GM04503 (cell line): ENCODE measurements at places on chromosomes 3 and 15.

DNA sequence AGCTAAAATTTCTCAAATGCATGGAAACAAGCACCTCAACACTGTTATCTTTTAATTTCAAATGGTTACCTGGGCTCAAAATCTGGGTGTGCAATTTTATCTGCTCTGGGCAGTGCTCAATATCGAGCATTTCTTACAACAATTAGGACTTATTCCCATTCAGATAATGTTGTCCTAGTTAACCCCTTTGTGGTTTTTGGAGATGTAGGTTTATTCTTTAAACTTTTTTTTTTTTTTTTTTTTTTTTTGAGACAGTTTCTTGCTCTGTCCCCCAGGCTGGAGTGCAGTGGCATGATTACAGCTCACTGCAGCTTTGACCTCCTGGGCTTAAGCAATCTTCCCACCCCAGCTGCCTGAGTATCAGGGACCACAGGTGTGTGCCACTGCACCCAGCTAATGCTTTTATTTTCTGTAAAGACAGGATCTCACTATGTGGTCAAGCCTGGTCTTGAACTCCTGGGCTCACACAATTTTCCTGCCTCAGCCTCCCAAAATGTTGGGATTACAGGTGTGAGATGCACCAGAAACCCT, 4.4 kb upstream of the ATP2C1 start:
- no peak for DNase-seq

- DNase-seq: no peak
Measured at GRCh38 chr3:55675478-55675877, 188.4 kb upstream of the WNT5A start.

DNA sequence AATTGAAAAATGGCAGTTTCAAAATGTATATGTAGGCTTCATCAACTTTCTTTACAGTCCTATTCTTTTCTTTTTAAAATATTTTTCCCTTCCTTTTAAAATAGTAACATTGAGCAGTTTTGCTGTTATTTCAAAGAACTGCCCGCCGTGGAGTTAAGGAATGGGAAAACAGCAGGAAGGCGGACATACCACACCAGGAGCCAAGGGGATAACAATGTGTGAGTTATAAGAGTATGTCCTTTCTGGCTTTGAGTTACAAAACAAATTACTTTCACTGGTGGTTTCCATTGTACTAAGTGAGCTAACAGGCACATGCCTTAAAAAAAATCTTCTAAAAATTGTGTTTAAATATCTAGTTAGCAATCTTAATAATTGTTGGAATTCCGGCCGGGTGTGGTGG, 37.4 kb upstream of the FBXL22 start:
- no peak for DNase-seq

DNA sequence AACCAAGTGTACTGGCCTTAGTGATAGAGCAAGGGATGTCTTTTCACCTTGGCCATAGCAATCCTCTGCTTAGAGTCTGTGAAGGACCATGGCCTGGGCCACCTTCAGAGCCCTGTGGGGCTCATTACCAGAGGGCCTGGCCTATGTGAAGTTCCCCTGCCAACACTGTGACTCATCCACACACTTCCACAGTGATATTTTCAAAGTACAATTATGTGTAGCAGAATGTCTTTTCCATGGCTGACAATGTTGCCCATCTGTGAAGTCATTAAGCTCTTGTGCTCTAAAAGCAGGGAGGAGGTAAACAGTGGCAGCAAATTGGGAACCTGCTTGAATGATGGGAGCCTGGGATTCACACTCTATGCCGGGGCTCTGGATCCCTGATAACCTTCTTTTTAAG, 12.2 kb upstream of the CACNA1D start:
- DNase-seq: no peak

- DNase-seq: no peak
Measured at GRCh38 chr3:132435911-132436425, 18.7 kb downstream of the DNAJC13 start.

DNA sequence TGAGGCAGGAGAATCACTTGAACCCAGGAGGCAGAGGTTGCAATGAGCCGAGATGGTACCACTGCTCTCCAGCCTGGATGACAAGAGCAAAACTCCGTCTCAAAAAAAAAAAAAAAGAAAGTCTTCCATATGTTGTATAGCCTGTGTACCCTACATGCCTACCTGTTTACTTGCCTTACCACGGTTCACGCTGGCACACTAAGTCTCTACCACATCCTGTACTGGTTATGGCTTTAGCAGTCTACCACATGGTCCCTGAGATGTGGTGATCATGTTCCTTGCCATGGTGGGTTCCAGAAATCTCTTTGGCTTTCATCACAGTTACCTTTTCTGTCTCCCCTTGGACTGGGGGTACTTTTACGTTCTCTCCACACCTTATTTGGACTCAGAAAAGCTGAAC, 63.8 kb upstream of the TBC1D5 start:
- DNase-seq: no peak

- no peak for DNase-seq
Measured at GRCh38 chr15:60626051-60626450, 147.1 kb upstream of the ICE2 start.

DNA sequence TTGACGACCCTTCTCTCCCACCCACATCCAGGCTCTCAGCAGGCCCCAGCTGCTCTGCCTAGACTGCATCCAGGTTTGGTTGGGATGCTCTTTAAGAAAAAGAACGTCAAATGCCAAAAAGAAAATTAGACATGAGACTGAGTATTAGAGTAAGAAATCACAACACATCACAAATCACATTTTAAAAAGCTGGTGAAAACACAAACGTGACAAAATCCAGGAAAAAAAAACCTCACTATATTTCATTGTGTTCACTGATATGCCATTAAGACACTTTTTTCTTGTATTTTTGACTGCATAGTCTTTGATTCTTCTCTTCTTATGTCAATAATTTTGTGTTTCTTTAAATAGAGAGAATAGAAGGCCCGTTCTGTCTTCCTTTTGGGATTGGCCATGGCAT, 243.7 kb downstream of the TLE3 start:
- no peak for DNase-seq

DNA sequence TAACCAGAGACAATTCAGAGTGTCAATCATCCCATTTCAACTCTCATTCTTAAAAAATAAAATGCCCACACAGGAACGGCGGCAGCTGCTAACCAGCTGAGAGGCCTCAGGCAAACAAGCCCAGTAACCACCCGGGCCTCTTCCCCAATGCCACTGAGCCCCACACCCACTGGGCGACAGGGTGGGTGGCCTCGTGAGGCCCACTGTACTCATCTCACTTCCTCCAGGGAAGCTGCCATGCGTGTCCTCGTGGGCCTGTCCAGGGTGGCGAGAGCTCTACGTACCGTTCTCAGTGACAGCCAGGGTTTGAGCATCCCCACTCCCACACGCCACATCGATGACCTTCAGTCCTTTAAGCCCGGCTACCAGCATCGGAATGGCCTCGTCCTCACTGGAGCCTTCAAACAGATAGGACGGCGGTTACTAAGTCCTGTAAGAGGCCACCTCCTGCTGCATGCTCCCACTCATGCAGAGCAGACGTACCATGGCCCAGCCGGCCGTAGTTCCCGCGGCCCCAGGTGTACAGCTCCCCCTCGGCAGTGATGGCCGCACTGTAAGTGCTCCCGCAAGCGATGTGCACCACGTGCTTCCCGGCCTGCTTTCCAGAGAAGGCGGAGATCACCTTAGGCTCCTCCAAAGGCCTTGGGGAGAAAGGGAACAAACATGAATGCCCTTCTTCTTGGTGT, 56.5 kb downstream of the HERC2 start:
- no peak for DNase-seq

GRCh38 chr3:72011485-72011884, 226.5 kb upstream of the PROK2 start:
- peak; percentile 93 for DNase-seq

GRCh38 chr15:58081456-58081855, 15.9 kb upstream of the ALDH1A2 start:
- DNase-seq: peak; percentile 15

DNA sequence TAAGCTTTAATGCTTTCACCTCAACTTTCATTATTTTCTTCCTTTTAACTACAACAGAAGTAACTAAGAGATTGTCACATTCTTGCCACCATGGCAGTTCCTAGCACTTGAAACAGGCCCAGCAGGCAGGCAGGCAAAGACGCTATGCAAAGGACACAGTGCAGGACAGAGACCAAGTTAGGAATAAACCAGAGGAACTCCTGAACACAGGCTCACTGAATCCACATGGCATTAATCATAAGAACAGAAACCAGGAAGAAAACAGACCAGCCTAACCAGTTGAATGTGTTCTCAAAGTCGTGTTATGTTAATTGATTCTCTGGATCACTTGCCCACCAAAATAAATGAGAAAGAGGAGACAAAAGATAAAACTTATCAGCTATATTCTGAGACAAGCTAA, 397.6 kb downstream of the TBL1XR1 start:
- DNase-seq: no peak

GRCh38 chr3:51708216-51708845, 1.5 kb downstream of the GRM2 start:
- DNase-seq: no peak

DNA sequence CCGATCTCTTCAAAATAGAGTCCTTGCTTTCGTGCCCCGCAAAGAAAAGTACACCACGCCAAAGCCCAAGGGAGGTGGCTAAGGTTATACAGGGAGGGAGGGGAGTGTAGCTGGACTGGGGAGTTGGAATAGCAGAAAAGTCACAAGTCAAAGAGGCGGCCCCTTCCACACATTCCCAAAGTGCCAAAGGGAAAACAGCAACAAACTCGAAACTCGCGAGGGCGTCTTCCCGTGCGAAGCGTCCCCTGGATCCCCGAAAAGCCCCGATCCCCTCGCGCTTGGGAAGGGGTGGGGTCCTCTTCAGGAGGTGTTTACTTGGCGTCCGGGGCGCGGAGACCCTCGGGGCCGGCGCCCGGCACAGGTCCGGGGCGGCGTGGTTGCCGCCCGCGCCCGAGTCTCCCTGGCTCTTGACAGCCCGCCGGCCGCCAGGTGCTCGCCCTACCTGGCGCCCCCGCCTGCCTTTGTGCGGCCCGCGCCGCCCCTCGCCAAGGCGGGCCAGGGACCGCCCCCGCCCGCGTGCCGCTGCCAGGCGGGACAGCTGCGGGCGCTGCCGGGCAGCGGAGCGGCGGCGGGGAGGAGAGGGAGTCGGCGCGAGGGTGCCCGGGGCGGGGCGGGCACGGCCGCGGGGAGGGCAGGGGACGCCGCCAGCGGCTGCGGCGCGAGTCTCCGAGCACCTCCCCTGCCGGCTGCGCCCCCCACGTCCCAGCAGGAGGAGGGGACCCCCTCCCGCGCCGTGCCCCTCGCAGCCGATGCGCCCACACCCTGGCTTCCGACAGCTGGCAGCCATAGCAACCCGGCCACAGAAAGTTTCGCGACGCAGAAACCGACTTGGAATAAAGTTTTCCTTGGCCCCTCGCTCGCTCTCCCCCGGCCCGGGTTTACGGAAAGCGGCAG, 966 bp downstream of the MYO1E start:
- no peak for DNase-seq

DNA sequence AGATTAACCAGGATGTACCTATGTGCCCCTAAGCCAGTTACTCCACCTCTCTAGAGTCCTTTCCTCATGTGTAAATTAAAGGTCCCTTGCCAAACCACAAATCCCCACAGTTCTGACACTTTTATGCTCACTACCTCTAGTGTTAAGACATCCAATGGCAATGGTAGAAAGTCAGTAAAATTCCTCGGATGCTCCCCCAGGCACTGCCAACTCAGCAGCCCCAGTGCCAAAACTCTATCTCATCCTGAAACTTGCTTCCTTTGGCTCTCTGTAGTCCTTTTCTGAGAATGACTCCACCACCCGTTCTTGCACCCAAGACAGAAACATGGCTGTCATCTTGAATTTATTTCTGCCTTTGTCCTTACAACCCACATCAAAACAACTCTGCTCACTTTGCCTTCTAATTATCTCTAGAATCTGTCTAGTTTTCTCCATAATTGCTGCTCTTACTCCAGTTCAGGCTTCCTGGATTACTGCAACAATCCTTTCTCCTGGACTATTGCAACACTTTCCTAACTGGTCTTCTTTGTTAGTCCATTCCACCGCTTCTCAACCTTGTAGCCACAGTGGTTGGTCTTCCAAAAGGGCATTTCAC, 41.6 kb downstream of the MB21D2 start:
- DNase-seq: peak; percentile 32

- DNase-seq: no peak
Measured at GRCh38 chr15:67047149-67047661, 18.2 kb upstream of the SMAD3 start.

GRCh38 chr3:186178412-186178811, 69.5 kb upstream of the ETV5 start:
- no peak for DNase-seq

GRCh38 chr3:69494185-69494584, 108.3 kb upstream of the FRMD4B start:
- no peak for DNase-seq

- no peak for DNase-seq
Measured at GRCh38 chr3:183954875-183955274, 62.8 kb downstream of the ABCC5 start.

- no peak for DNase-seq
Measured at GRCh38 chr15:51620641-51621040, 1.9 kb downstream of the DMXL2 start.

DNA sequence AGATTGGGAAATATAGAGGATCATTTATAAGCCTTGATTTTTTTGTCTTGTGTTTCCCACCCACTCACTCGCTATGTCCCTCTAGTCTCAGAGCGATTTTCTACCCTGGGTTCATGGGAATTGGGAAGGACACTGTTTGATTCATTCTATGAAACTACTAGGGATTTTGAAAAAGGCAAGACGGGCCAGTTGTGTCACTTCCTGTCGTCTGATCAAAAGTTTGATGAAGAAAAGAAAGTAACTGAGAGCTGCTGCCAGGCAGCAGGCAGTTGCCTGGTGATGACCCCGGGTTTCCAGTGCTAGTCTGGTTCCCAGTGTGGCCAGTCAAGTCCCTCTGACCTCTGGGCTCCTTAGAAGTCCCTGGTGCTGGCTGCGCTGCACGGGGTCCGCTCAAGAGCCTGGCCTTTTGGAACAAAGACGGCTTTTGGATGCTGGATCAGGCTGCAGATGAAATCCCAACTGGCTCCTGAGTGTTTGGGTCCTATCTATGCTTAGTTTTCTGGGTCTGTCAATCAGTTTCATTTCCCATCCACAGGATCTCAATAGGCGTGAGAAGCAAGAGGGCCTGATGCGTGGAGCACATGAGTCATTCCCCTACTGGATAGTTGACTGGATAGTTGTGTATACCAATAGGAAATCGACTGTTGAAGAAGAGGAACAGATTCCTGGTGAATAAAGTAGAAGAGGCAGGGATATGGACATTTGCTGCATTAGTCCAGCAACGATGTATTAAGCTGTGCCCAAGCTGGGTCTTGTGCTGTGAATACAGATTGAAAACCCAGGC, 89.7 kb downstream of the EEFSEC start:
- no peak for DNase-seq

GRCh38 chr3:5136919-5137429, 14.9 kb downstream of the ARL8B start:
- DNase-seq: no peak

DNA sequence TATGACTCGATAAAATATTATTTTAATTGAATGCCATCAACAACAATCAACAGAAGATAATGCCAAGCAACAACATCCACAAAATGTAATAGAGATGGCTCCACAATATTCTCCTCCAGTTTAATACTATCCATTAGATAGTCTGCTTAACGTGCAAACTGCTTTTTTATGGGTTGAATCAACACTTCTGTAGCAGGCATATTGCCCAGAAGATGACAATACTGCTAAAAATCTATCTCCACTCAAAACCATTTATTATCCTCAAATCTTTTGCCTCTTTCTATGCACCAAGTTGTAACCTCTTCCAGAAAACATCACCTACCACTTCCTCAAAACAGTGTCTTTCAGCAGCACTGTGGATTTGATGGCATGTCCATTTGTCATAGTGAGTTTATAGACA, 295.7 kb upstream of the LMCD1 start:
- no peak for DNase-seq
